ENCODE measurements at places on chromosomes 3 and 15. TPM values are rescaled to one million over a fixed set of nuclear protein-coding genes. Genes with fewer than 3 reads are reported as not detected.
A peak's percentile ranks its signal among the peaks of the same experiment; 100 is the strongest.

The CLDN1 gene
- 86.0 TPM for total RNA-seq

The CCR8 gene
- 0.19 TPM for total RNA-seq

The ISL2 gene
- 0.44 TPM for total RNA-seq

The CPN2 gene
- 0.72 TPM for total RNA-seq

The EIF2A gene
- 70.5 TPM for total RNA-seq

The TNNC1 gene
- 2.2 TPM for total RNA-seq

The GRM2 gene
- 0.57 TPM for total RNA-seq

- no peak for DNase-seq
- H3K4me1 ChIP-seq = peaks cover 10% of the 10 kb centered on the region
- H3K36me3 ChIP-seq = no peaks in the 10 kb centered on the region
- H3K27me3 ChIP-seq = no peaks in the 10 kb centered on the region
- no peak overlapping the region for H3K4me3 ChIP-seq
These were observed 5.7 kb downstream of the LRIG1 start for GRCh38 chr3:66494959-66495667.

GRCh38 chr3:64935971-64936370 is 248.2 kb upstream of the ADAMTS9 start:
- no peak for DNase-seq
- H3K36me3 ChIP-seq = peaks cover 3% of the 10 kb centered on the region
- H3K4me3 ChIP-seq = no peak overlapping the region

DNA sequence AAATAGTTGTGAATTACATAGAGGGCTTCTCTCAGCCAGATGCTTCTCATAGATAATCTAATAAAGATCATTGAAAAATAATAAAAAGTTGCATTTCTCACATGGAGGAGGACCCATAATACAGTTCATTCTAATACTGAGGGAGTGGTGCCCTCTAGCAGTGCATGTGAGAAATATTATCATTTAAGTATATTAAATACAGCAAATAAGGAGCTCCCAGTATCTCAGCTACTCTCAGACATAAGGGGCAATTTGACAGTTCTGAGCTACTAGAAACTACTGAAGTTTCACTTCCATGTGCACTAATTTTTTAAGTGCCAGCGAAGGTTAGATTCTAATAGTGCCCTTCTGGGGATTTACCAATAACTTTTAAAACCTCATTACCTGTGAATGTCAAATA is 188.3 kb downstream of the IL5RA start:
- H3K27ac ChIP-seq = no peak overlapping the region
- H3K4me1 ChIP-seq = no peaks in the 10 kb centered on the region
- no peaks in the 10 kb centered on the region for H3K27me3 ChIP-seq
- no peaks in the 10 kb centered on the region for H3K36me3 ChIP-seq
- no peak for DNase-seq
- no peak overlapping the region for H3K4me3 ChIP-seq

DNA sequence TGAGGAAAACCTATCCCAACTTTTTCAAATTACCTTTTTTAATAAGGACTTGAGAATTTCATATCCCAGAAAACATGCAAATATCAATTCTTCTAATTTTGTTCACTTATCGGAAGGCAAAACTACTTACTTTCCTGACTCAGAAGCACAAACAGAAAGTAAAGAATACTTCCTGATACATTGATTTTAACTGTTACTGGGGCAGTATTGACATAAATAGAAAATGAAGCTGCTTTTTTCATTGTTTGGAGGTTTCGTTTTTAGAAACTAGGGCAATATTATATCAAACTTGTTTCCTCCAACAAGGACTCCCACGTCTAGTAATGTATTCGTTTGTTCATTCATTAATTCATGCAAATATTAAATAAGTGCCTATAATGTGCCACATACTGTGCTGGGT is 19.1 kb downstream of the PAQR9 start:
- H3K4me3 ChIP-seq = no peak overlapping the region
- no peak overlapping the region for H3K27ac ChIP-seq
- H3K36me3 ChIP-seq = no peaks in the 10 kb centered on the region
- no peaks in the 10 kb centered on the region for H3K4me1 ChIP-seq
- no peak for DNase-seq

DNA sequence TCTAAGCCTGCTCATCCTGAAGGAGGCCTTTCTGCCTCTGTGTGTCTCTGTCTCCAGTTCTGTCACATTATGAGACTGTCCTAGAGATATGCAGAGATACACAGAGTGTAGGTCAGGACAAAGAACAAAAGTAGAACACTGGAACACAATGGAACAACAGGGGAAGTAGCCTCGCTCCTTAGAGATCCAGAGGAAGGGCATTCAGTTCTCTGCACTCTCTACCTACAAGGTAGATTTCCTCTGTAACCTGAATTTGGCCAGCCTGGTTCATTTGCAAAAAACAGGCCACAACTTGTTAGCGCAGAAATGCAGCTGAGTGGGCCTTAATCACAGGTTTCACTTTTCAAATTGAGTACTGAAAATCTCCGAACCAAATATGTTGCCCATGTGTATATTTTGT is 19.4 kb downstream of the NEK10 start:
- H3K36me3 ChIP-seq = no peaks in the 10 kb centered on the region
- no peaks in the 10 kb centered on the region for H3K4me1 ChIP-seq
- no peak overlapping the region for H3K27ac ChIP-seq
- no peak for DNase-seq

GRCh38 chr3:54831112-54831511 is 96.7 kb downstream of the LRTM1 start:
- no peaks in the 10 kb centered on the region for H3K4me1 ChIP-seq
- H3K27me3 ChIP-seq = no peaks in the 10 kb centered on the region
- no peaks in the 10 kb centered on the region for H3K36me3 ChIP-seq
- H3K4me3 ChIP-seq = no peak overlapping the region
- DNase-seq = no peak
- no peak overlapping the region for H3K27ac ChIP-seq

GRCh38 chr3:10462641-10463532 is 42.5 kb downstream of the ATP2B2 start:
- H3K4me1 ChIP-seq = no peaks in the 10 kb centered on the region
- no peak for DNase-seq
- H3K36me3 ChIP-seq = no peaks in the 10 kb centered on the region

GRCh38 chr3:146161663-146162002 is 649 bp upstream of the PLOD2 start:
- no peaks in the 10 kb centered on the region for H3K27me3 ChIP-seq
- H3K27ac ChIP-seq = peak overlapping the region; percentile 98
- peak overlapping the region; percentile 68 for H3K4me3 ChIP-seq
- peak; percentile 71 for DNase-seq

GRCh38 chr3:112925969-112926368 is 48.9 kb downstream of the CD200R1 start:
- DNase-seq = no peak
- no peak overlapping the region for H3K4me3 ChIP-seq
- H3K27ac ChIP-seq = no peak overlapping the region
- H3K27me3 ChIP-seq = no peaks in the 10 kb centered on the region
- no peaks in the 10 kb centered on the region for H3K36me3 ChIP-seq
- H3K4me1 ChIP-seq = no peaks in the 10 kb centered on the region

DNA sequence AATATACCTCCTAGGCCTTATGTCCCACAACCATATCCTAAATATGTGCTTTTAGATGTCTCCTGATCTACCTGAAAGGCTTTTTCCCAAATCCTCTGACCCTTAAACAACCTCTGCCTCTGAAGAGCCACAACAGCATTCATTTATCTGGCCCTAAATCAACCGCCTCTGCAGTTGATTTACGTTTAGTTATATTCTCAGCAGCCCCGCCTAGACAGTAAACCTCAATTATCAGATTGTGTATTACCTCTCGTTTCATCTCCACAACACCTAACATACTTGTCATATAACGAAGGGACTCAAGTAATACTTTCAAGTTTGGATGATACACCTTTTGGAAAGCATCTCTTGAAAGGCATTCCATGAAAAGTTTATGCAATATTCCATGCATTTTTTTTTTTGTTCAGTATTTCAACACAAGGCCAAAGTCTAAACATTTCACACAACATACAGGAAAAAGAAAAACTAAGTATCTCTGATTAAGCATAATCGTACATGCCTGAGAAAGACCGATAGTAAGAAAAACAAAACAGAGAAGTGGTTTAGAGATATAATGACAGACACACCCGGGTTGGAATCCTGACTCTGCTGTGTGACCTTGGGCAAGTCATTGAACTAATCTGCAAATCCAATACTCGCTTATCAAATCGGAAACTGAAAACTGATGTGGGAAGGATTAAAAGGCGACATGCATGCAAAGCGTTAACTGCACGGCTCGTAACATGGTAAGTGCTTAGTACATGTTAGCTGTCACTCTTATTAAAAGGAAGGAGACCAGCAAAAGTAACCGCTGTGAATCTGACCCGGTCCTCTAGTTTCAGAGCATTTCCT is 778 bp downstream of the CRBN start:
- H3K27ac ChIP-seq = peak overlapping the region; percentile 65
- peak overlapping the region; percentile 86 for H3K4me3 ChIP-seq
- H3K4me1 ChIP-seq = no peaks in the 10 kb centered on the region
- no peaks in the 10 kb centered on the region for H3K27me3 ChIP-seq

GRCh38 chr15:41886741-41887140 is 7.1 kb downstream of the SPTBN5 start:
- no peaks in the 10 kb centered on the region for H3K27me3 ChIP-seq
- H3K27ac ChIP-seq = no peak overlapping the region
- no peak overlapping the region for H3K4me3 ChIP-seq
- no peak for DNase-seq
- H3K36me3 ChIP-seq = no peaks in the 10 kb centered on the region
- H3K4me1 ChIP-seq = peaks cover 9% of the 10 kb centered on the region

DNA sequence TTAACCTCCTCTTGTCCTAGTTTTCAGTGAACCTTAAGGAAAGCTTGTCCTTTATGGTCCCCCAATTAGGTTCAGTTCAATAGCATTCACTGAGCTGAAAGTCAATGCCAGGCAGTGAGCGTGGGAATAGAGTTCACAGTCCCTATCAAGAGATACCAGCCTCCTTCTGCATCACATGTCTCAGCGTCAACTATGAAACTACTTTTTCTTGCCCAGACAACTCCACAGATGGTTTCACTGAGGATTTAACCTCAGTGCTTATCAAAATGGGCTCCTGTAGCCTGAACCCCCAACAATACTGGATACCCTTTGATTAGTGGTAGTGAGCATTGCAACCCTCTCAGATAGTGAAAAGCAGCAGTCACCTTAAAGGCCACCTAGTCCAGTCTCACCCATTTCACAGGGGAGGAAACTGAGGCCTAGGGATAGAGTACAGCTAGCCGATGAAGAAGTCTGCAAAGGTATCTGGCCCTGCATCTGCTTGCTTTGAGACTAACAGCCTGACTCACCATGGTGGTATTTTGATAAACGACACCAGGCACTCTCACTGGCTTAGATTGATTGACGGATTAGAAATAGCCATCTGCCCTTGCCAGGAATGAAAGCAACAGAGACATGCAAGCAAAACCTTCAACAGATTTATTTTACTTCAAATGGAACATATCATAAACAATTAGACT is 1.6 kb upstream of the UBA3 start:
- no peak overlapping the region for H3K4me3 ChIP-seq
- no peak for DNase-seq
- no peaks in the 10 kb centered on the region for H3K36me3 ChIP-seq
- peaks cover 24% of the 10 kb centered on the region for H3K4me1 ChIP-seq

GRCh38 chr3:193295985-193296384 is 55.0 kb downstream of the PLAAT1 start:
- H3K27ac ChIP-seq = no peak overlapping the region
- H3K36me3 ChIP-seq = no peaks in the 10 kb centered on the region
- no peaks in the 10 kb centered on the region for H3K4me1 ChIP-seq
- no peaks in the 10 kb centered on the region for H3K27me3 ChIP-seq
- no peak for DNase-seq
- no peak overlapping the region for H3K4me3 ChIP-seq

- DNase-seq = no peak
- no peaks in the 10 kb centered on the region for H3K4me1 ChIP-seq
- no peaks in the 10 kb centered on the region for H3K27me3 ChIP-seq
- H3K4me3 ChIP-seq = no peak overlapping the region
- no peak overlapping the region for H3K27ac ChIP-seq
These were observed 9.6 kb downstream of the EMC3 start for GRCh38 chr3:9976721-9977709.

- H3K27ac ChIP-seq = no peak overlapping the region
- no peak overlapping the region for H3K4me3 ChIP-seq
- H3K27me3 ChIP-seq = no peaks in the 10 kb centered on the region
- no peaks in the 10 kb centered on the region for H3K36me3 ChIP-seq
- no peaks in the 10 kb centered on the region for H3K4me1 ChIP-seq
These were observed 511.9 kb downstream of the ZIC1 start for GRCh38 chr3:147921051-147921450.

DNA sequence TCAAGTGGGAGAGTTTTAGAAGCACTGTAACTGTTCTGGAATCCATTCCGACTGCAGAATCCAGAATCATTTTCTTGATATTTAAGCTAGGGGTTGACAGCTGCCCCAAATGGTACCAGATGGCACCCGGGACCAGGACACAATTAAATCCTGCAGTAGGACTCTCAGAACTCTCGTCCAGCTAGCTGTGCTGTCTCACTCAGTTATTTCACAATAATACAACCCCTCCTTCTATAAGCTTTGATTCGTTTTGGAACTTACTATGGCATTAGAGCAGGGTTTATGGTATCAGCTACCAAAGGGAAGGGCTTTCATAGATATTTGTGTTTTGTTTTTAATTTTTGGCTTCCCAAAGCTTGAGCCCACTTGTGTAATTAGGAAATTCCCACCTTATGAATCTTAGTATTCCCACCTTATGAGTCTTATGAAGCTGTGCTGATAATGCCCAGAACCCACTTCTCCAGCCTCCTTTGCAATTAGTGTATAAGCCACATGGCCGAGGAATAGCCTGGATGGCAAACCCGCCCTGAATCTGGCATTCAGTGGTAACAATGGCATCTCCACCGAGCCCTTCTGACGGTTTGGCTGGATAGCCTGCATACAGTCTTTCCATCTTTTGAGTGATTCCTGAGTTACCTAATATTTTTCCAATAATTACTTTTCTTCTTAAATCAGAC is 120.1 kb downstream of the UACA start:
- H3K36me3 ChIP-seq = no peaks in the 10 kb centered on the region
- no peak overlapping the region for H3K27ac ChIP-seq
- no peaks in the 10 kb centered on the region for H3K4me1 ChIP-seq

GRCh38 chr3:165895919-165896318 is 58.7 kb upstream of the BCHE start:
- H3K27me3 ChIP-seq = no peaks in the 10 kb centered on the region
- no peaks in the 10 kb centered on the region for H3K4me1 ChIP-seq
- DNase-seq = no peak
- H3K36me3 ChIP-seq = no peaks in the 10 kb centered on the region
- no peak overlapping the region for H3K4me3 ChIP-seq
- no peak overlapping the region for H3K27ac ChIP-seq

DNA sequence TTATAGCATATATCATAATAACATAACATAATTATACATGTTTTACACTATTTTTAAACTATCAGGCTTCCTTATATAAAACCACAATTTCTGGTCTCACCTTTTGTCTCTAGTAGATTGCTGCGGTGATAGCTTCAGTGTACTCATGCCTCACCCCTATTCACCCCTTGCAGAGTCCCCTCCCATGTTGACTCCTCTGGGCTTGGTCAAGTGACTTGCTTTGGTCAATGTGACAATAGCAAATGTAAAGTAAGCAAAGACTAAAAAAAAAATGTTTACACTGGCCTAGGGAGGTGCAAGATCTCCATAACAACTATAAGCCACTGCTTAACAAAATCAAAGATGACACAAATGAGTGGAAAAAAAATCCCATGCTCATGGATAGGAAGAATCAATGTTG is 537.5 kb downstream of the ROBO1 start:
- no peaks in the 10 kb centered on the region for H3K4me1 ChIP-seq
- DNase-seq = no peak
- no peak overlapping the region for H3K4me3 ChIP-seq
- H3K27me3 ChIP-seq = no peaks in the 10 kb centered on the region

Measured in kidney (tissue), 22 donors.